ENCODE measurements at places on chromosomes 4 and X.
A peak's percentile ranks its signal among the peaks of the same experiment; 100 is the strongest.

DNA sequence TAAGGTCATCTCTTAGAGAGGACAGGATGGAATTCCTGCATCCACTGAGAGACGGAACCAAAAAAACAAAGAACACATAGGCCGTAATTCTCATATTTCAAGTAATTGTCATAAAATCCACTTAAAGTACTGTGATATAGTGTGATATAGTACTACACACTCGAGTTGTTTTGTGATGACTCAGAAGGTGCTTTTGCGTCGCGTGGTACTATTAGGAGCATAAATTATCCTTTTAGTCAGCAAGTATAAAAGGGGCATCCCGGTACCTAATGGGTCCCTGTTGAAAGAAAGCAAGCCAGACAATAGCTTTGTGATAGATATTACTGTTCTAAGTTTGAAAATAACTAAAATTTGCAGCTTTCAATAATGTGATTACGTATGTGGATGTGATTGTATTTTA, 55.3 kb downstream of the GPR143 start:
- DNase-seq, result no peak

GRCh38 chr4:62145276-62145675, 945.1 kb downstream of the ADGRL3 start:
- DNase-seq, result no peak

DNA sequence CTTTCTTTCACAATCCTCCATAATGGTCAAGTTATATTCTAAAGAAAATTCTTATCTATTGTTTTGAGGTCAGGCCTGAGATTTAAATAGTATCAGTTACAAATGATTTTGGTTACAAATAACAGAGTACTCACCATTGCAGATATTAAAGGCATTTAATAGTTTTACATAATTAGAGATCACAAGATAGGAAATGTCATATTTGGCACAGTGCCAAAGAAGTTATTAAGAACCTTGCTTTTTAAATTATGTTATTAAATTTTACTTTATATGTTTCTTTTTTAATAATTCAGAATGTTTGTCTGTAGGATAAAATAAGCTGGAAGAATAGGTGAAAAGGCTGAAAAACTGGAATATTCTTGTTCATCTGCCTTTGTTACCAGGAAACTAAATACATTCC, 1174.7 kb downstream of the PCDH18 start:
- no peak for DNase-seq

GRCh38 chr4:38663090-38663800, 754 bp upstream of the KLF3 start:
- no peak for DNase-seq

DNA sequence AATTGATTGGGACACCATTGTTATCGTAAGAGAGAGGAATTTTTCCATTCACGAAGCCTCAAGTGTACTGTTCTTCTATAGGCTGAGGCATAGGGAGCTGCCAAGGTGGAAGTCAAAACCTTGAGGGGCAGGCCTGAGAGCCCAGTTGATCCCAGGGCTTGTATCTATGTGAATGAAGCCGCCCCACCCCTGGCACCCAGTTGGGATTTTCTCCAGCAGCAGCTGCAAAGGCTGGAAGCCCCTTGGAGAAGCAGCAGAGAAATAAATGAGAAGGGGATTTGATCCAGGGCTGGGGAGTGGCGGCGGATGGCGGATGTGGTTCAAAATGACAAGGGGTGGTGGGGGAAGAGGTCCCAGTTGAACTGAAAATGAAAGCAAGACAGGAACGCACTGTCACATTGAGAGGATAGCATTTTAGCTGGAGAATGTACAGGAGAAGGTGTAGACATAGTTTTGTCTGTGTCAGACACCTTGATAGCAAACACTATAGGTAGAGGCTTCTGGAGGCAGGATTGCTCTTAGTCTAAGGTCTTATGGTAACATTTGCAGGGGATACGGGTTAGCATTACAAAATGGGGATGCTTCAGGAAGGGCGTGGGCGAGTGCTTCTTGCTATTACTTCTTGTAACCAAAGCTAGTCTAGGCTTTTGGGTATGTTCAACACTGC, 32.6 kb downstream of the DOCK11 start:
- peak; percentile 29 for DNase-seq

DNA sequence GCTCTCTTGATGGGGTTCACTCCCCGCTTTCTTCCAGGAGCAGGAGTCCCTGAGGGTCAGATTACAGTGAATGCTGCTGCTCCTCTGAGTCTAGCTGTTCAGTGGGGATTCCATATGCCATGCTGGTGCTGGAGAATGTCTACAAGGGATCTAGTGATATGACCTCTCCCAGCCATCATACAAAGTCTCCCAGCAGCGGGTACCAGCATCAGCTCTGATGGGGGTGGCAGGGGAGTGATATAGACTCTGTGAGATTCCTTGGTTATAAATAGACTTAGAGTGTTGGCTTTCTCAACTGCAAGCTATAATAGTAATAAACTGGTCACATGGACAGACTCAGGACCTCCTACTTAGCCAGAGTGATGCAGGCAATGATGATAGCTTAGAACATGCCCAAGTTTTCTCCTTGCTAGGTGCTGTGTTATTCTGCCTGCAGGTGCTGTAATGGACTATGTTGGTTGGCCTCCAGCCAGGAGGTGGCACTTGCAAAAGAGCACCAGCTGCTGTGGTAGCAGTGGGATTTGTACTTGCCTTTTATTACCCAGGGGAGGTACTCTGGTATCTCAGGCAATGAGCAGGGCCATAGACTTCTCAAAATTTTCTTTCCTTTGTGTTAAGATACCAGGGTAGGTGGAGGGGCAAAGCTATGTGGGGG, 202.9 kb downstream of the CHIC1 start:
- DNase-seq, result no peak

DNA sequence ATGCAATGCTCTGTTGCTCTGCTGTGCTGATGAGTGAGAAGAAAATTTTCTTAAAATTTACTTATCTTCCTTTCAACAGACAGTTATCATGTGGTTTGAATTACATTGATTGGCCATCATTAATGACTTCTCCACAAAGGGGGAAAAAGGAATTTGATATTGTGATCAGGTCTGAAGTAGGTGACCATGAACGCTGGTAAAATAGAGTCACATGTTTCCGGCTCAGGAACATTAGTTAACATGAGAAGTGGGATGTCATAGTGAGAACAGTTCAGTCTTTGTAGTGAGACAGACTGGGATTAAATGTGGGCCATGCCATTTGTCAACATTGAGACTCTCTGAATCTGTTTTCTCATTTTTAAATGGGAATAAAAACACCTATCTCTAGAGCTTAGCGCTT, 50.6 kb downstream of the GBA3 start:
- DNase-seq, result no peak

GRCh38 chr4:73690051-73690738, 50.2 kb upstream of the CXCL8 start:
- no peak for DNase-seq

DNA sequence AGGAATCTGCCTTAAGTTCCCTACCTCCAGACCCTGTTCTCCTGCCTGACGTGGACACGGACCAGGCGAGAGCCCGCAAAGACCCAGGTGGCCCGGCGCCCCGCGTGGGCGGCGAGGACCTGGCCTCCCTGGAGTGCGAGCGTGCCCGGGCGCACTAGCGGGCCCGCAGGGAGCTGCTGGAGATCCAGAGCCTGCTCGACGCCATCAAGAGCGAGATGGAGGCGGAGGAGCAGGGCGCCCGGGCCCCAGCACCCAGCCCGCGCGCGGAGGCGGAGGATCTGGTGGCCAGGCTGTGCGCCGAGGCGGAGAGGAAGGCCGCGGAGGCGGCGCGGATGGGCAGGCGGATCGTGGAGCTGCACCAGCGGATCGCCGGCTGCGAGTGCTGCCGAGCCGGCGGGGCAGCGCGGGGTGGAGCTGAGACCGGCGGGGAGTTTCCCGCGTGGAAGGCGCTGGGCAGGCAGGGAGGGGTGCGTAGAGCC, 18.2 kb downstream of the MRFAP1 start:
- DNase-seq, result peak; percentile 57

GRCh38 chr4:80532674-80533333, 197.3 kb downstream of the CFAP299 start:
- no peak for DNase-seq

DNA sequence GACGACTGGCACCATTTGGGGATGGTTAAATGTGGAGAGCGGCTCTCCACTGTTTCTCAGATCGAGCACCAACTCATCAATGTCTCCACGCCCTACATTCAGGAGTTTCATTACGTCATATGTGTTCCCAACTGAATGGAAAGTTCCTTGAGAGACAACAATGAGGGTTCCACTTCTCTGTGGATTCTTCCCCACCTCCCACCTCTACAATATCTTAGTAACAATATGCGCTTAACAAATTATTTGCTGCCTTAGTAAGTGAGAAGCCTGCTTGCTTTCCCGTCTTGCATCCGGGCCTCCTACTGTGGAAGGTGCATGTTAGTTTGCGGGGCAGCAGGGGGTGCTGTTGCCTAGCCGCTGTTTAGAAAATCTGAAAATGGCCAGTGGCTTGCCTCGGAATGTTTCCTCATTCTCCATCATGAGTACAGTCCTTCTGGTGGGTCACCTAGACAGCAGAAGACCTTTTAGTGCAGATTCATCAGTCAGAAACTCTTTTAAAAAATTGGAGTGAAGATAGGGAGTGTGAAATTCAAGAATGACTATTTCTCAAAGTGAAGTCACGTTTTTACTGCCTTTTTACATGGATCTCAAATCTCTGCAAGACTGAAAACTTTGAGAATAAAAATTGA, 55.7 kb downstream of the PHOX2B start:
- no peak for DNase-seq

DNA sequence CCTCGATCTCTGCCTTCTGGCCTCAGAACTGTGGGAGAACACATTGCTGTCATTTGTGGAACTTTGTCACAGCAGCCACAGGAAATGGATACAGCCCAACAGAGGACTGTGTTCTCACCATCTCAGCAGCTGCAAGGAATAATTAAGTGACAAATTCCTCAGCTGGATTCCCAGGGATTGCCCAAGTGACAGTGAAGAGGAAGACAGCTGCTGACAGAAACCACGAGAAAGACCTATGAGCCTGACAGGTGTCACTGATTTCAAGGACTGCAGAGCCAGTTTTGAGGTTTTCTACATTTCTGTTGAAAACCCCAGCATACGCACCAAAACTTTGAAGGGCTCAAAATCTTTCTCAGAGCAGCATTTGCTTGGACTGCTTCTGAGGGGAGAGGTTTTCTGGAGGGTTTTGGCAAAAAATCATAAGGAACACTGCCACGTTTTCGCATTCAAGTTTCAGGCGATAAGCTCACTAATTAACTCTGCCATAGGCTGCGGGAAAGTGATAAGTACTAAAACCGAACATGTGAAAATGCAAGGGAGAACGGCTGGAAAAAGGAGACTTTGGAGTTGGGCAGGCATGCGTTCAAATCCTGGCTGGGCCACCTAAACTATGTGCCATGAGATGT, 88.8 kb downstream of the DRD5 start:
- DNase-seq, result no peak

DNA sequence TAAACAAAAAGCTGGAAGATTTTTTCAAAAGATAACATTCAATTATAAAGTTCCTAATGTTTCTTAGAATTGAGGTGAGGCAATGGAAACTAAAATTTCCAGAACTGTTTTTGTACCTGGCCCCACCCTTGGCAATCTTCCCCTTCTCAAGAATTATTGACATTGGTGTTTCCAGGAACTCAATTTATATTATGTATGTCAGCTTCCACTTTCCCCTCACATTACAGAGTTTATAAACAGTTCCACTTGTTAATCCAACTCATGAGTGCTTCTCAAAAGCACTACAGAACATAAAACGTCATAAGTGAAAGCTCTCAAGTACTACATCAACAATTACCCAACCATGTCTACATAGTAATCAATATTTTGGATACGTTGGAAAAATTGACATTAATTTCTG, 107.4 kb downstream of the FAM13A start:
- no peak for DNase-seq

- peak; percentile 11 for DNase-seq
Measured at GRCh38 chr4:113673450-113673849, 88.1 kb downstream of the CAMK2D start.

- DNase-seq, result no peak
Measured at GRCh38 chr4:86543560-86544309, 50.4 kb upstream of the PTPN13 start.

GRCh38 chr4:36904823-36905222, 339.7 kb upstream of the NWD2 start:
- DNase-seq, result no peak

DNA sequence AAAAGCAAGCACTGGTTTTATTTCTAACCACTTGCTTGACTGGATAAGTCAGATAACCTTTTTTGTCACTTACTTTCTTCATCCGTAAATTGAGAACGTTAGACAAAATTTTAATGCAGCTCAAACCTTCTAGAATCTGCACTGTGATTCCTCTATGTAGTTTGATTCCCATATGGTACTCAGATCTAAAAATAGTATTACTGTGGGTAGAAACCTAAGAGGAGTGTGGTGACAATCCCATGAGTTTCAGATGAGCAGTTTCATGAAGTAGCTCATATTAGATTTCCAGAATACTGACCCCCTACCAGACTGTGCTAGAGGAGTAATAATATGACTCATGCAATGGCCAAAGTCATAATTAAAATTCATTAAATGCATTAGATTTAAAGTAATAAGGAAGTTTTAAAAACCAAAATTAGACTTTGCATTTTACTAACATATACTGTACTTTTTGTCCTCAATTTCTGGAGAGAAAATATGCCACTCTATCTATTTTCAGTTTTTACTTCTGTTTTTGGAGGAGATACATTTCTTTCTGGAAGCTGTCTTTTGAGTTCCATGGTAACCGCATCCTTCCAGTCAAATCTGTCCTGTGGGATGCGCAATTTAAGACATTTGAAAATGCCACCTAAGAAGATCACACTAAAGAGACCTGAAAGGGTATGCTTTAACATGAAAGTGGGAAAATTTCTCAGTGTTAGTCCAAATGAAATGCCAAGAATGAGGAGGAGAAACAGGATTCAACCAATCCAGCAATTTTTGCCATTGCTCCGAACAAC, 64.1 kb upstream of the GPM6A start:
- no peak for DNase-seq

GRCh38 chr4:129988957-129989356, 893.0 kb downstream of the C4orf33 start:
- DNase-seq, result no peak

DNA sequence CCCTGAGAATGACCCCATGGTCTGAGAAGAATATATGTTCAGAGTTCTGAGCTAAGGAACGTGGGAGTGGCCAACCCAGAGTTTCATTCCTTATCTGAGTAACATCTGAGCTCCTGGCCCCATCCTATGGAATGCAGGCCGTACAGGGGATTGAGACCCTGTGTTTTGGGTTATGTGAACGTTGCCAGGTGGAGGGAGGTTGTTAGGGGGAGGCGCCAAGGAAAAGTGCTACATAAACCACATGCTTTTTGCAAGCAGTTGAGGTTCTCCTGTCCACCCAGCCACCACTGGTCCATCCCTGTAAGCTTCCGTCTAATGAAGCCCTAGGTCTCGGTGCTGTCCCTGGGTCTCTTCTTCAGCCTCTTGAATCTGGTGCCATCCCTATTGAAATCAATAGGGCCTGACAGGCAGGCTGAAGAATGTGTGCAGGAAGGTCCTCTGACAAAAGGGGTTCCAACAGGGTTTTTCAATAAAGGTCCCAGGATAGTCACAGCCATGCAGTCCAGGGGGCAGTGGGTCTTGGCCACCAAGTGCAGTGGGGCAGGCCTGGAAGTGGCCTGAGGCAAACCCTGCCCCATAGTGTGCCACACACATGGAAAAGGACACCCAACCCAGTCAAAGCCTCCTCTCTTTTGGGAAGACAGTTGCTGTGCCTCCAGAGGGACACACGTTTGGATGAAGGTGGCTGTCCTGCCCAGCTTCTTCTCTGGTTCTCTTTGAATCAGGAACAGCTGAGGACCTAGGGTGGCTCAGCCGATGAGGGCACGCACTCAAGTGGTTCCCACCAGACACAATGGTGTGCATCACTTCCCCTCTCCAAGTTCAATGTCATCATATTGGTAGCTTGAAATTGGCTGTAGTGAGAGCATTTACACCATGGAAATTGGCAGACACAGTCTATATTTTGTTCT, 53.5 kb downstream of the HTRA3 start:
- no peak for DNase-seq
